ENCODE measurements at places on chromosomes 12 and 14. TPM values are rescaled to one million over a fixed set of nuclear protein-coding genes. Genes with fewer than 3 reads are reported as not detected.

- H3K27me3 ChIP-seq: no peaks in the 10 kb centered on the region
- no peaks in the 10 kb centered on the region for H3K4me1 ChIP-seq
- H3K4me3 ChIP-seq: no peak overlapping the region
- DNase-seq: no peak
- no peaks in the 10 kb centered on the region for H3K36me3 ChIP-seq
Observed at GRCh38 chr14:61110316-61111082, 129.5 kb downstream of the SLC38A6 start.

The P2RX7 gene
- 16.7 TPM for total RNA-seq

- H3K4me1 ChIP-seq: no peaks in the 10 kb centered on the region
- H3K36me3 ChIP-seq: no peaks in the 10 kb centered on the region
- no peak overlapping the region for H3K27ac ChIP-seq
Observed at GRCh38 chr14:22653012-22653621, 9.0 kb upstream of the OR6J1 start.

DNA sequence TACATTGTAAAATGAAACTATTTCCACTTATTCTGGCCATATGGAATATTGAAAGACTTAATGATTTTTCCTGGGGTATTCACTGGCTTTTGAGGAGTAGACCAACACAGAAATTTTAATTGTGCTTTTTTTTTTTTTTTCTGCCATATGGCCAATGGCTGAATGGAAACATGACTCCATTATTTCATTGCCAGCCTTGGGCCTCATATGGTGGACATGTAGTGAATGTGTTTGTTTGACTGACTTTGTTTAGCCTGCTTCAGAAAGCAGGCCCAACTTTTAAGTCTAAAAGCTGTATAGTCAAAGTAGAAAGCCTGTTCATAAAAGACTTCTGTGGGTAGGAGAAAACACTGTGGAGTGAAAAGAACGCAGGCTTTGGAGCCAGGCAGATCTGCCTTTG, 2.4 kb downstream of the GNG2 start:
- peak; percentile 23 for DNase-seq
- peak overlapping the region; percentile 73 for H3K4me3 ChIP-seq
- no peaks in the 10 kb centered on the region for H3K27me3 ChIP-seq

DNA sequence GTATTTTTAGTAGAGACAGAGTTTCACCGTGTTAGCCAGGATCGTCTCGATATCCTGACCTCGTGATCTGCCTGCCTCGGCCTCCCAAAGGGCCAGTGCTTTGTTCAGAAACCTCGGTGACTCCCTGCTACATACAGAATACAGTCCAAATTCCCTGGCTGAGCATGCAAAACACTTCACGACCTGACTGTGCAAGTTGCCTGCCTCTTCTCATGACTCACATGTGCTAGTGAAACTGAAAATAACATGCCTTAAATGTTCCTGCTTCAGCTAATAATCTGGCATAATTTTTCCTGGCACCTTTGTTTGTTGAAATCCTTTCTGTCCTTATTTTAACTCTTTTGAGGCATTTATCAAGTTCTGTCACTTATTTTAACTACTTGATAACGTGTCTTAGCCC, 8.2 kb downstream of the DMAC2L start:
- H3K27ac ChIP-seq: no peak overlapping the region
- no peaks in the 10 kb centered on the region for H3K4me1 ChIP-seq
- H3K36me3 ChIP-seq: peaks cover 18% of the 10 kb centered on the region
- no peaks in the 10 kb centered on the region for H3K27me3 ChIP-seq
